ENCODE measurements at places on chromosomes 4 and X. TPM values are rescaled to one million over a fixed set of nuclear protein-coding genes. Genes with fewer than 3 reads are reported as not detected.

The RAB40A gene
- 0.20 TPM for total RNA-seq

The NUDT10 gene
- 2.9 TPM for total RNA-seq

The LEF1 gene
- 211 TPM for total RNA-seq

The FGB gene
- not detected for total RNA-seq

The NEIL3 gene
- total RNA-seq, result 15.2 TPM

The CNKSR2 gene
- total RNA-seq, result 9.6 TPM

The NSUN7 gene
- 0.19 TPM for total RNA-seq

The TCEAL2 gene
- total RNA-seq, result 0.40 TPM

The TRAPPC2 gene
- 16.6 TPM for total RNA-seq

The MED12 gene
- 46.4 TPM for total RNA-seq

The PDHA2 gene
- total RNA-seq, result not detected

The STS gene
- total RNA-seq, result 1.3 TPM

The MEPE gene
- not detected for total RNA-seq

The CTAG2 gene
- total RNA-seq, result 39.6 TPM

The PQBP1 gene
- total RNA-seq, result 84.3 TPM

Measured in activated naive CD8-positive, alpha-beta T cell treated with anti-CD3 and anti-CD28 coated beads for 36 hours (primary cell).